ENCODE measurements at places on chromosomes 3 and 15.

- no peak for DNase-seq
These were observed 64.5 kb downstream of the MDFIC2 start for GRCh38 chr3:70247955-70248354.

- no peak for DNase-seq
These were observed 59.7 kb downstream of the KCNAB1 start for GRCh38 chr3:156180077-156180476.

GRCh38 chr15:42456531-42456930, 34.4 kb downstream of the ZNF106 start:
- DNase-seq, result no peak

DNA sequence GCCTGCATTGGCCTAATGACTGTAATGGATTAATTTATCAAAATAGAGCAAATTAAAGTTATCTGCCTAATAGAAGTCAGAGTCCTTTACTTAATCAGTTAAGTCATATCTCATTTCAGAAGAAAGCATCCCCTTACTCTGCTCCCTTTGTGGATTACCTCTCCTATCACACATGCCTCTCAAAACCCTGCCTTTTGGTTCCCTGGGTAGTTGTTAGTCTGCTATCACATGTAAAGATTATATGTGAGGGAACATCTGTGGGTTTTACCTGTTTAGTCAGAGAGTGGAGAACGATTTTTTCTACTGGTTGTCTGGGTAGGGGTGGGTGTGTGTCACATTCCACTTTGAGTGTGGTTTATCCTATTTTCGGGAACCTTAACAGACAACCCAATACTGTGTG, 16.4 kb downstream of the UBE2E2 start:
- DNase-seq, result no peak

GRCh38 chr15:89115547-89115946, 27.3 kb downstream of the ABHD2 start:
- peak; percentile 90 for DNase-seq

DNA sequence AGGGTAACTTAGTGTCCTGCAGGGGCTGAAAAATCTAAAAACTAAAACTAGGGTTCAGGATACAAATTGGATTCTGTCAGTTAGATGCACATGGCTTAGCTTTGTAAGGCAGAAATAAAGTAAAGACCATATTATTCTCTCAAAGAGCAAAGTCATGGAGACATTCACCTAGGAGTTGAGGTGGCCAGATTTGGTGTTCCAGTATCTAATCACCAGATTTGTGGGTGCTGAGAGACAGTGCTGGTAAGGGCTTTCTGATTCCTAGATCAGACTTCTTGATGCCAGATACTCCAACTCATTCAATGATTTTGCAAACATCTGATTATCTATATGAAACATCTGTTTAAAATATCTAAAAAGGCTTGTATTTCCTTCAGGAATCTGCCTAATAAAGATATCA, 28.3 kb upstream of the TBC1D5 start:
- DNase-seq, result no peak

DNA sequence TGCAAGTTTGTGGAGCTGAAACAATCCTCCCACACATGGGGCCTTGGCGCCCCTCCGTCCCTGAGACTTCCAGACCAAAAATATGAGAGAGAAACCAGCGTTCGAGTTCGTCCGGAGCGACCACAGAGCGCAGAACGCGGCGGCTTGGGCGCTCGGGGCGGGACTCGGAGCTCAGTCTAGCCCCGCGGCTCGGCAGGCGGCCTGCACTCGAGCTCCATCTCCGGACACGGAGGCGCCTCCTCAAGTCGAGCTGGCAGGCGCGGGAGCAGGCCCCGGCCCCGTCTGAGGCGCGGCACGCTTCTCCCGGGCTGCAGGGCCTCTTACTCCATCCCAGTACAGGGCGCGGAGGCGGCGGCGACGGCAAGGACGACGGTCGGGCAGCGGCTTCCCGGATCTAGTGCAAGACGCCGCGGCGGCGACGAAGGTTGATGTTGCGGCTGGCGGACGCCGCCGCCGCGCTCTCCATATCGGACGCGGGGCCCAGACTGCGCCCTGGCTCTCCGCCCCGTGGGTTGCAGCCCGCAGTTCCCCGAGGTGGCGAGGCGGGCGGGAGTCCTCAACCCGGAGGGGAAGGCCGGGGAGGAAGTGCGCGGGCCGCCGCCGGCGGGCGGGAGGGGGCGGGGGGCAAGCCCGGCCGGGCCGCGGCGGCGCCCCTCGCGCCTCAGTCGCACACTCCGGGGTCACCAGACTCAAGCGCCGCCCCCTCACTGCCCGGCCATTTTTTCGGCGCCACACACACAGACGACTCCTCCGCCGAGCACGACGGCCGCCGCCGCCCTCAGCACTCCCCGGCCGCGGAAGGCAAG, 674 bp downstream of the MSL2 start:
- DNase-seq, result peak; percentile 76

- DNase-seq, result no peak
These were observed 22.5 kb upstream of the CNTN3 start for GRCh38 chr3:74636981-74637380.

GRCh38 chr15:67039384-67040075, 25.9 kb upstream of the SMAD3 start:
- DNase-seq, result no peak

DNA sequence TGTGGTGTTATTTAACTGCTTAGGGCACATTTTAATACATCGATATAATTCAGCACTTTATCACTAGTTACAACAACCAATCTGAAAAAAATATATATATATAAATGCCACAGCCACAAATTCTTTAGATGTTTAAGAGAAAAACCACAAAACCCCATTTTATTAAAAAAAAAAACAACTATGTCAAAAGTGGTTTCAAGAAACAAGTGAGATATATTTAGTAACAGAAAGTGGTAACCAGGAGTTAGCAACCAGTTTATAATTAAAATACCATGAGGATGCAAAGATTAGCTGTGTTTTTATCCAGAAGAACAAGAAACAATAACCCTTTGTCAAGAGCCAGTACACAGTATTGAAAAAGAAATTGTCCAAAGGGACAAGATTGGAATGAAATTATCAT, 14.8 kb upstream of the DIPK2A start:
- DNase-seq, result no peak

GRCh38 chr3:136750897-136751315, 1.3 kb downstream of the STAG1 start:
- no peak for DNase-seq

DNA sequence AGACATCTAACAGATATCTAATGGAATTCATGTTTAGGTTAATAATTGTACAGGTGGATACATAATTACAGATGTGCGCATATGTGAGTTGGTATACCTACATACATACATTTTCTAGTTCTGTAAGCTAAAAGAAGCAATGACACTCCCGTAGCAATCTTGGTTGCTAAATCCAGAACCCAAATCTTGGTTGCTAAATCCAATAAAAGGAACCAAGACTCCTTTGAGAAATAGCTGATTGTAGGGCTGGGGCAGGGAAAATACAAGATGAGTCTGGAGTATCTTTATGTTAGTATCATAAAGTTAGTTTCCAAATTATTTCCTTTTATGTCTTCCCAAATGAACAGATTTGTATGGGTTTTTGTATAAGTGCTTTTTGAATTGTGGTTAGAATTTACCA, 135.2 kb downstream of the TMCC1 start:
- no peak for DNase-seq

DNA sequence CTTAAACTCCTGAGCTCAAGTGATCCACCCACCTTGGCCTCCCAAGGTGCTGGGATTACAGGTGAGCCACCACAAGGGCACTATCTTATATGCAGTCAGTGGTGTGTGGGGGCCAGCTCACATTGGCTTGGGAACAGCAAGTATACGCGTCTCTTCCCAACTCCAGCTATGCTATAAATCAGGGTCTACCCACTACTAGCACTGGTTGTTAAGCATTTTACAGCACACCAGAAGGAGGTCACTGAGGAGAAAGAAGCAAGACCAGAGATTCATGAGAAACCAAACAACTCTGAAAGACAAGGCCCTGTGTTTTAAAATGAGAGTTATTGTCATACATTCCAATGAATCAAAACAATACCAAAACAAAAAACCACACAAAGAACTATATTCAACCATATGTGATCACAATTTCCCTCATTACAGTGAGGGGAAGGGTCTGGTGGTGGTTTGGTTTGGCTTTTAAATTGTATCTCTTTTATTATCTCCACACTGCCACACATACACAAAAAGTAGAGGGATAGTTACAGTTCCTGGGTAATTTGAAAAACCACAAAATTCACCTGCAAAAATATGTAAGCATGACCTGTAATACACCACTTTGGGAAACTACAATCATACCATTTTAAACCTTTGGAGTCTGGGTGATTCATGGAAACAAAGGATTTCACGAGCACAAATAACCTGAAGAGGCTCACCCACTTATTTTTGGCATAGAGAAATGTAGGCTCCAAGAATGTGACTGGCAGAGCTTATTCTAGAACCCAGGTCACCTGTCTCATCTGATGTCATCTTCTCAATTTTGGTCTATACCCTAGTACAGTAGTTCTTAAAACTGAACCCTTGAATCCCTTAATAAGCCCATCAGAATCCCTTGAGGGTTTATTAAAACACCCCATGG, 5.2 kb downstream of the MAGI1 start:
- DNase-seq, result no peak

- DNase-seq, result no peak
These were observed 1.3 kb upstream of the ETV5 start for GRCh38 chr3:186109897-186110803.

DNA sequence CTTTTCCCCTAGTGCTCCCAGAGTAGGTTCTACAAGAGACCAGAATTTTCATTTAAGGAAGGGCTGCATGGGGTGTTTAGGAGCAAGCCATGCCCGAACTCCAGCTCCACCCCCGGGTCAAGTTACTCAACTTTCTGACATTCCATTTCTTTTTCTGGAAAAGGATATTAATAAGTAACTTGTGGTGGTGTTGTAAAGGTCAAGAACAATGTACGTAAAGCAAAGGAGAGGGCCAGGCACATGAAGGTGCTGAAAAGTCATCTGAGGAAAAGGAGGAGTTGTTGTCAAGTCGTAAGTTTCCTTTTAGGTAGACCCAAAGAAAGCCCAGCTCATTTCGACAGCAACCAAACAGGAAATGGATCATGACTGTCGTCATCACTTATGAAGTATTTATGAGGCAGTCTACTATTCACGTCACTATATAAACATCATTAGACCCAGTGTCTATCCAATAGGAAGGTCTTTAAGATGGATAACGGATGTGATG, 319.6 kb upstream of the IL12A start:
- no peak for DNase-seq

- DNase-seq, result no peak
These were observed 452.0 kb downstream of the MFSD1 start for GRCh38 chr3:159253860-159254259.

GRCh38 chr3:44292276-44292675, 46.3 kb upstream of the TCAIM start:
- DNase-seq, result no peak

DNA sequence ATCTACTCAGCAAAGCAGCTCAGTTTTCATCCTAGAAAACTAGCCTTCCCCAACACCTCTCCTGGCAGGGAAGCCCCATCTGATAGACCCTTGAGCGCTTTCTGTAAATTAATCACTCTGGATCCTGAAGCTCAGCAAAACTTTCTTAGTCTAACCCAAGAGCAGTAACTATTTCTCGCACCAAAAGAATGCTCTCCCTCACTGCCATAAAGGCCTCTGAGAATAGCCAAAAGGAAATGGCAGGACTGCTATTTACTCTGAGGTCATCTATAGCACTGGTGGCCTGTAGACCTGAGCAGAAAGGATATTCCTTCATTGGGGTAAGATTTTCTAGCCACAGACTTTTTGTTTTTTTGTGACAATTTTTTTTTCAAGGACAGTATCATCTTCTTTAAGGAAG, 345.8 kb upstream of the ADAMTS9 start:
- DNase-seq, result no peak

DNA sequence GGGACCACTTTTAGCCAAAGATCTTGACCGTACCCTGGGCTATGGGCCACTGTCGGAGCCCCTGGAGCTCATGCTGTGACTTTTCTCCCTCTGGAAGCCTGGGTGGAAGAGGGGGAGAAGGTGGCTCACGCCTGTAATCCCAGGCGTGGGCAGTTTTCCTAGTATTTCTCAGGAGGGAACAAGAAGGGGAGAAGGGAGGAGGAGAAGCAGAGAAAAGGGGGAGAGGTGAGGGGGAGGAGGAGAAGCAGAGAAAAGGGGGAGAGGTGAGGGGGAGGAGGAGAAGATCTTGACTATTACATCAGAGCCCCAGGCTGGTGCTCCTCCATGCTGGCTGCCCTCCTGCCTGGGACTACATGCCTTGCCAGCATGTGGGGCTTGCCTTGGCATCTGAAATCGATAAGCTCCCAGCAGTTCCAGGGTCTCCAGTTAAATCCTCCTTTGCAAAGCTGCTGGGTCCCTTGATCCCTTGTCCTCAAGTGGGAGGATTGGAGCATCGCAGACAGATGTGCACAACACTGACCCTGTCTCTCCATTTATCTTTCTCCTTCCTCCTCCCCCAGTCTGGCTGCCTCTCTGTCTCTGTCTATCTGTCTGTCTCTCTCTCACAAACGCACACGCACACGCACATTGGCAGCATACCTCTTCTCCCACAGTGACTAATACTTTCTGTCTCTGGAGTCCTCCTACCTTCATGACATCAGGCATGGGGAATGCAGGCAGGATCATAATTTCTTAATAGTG, 41.6 kb downstream of the MRAS start:
- DNase-seq, result no peak

GRCh38 chr15:43235536-43235935, 14.7 kb upstream of the EPB42 start:
- DNase-seq, result no peak

Data from NCI-H2171 treated with DMSO at 0.1 percent for 48 hours (cell line).